Activated naive CD4-positive, alpha-beta T cell (primary cell): ENCODE measurements at places on chromosomes 13 and 19.

- DNase-seq: no peak
These were observed 48.6 kb downstream of the PEPD start for GRCh38 chr19:33472691-33473652.

GRCh38 chr13:59793107-59793506 lies 370.6 kb downstream of the DIAPH3 start:
- DNase-seq: no peak

- no peak for DNase-seq
These were observed 7.9 kb downstream of the SPATA13 start for GRCh38 chr13:24168392-24168750.

DNA sequence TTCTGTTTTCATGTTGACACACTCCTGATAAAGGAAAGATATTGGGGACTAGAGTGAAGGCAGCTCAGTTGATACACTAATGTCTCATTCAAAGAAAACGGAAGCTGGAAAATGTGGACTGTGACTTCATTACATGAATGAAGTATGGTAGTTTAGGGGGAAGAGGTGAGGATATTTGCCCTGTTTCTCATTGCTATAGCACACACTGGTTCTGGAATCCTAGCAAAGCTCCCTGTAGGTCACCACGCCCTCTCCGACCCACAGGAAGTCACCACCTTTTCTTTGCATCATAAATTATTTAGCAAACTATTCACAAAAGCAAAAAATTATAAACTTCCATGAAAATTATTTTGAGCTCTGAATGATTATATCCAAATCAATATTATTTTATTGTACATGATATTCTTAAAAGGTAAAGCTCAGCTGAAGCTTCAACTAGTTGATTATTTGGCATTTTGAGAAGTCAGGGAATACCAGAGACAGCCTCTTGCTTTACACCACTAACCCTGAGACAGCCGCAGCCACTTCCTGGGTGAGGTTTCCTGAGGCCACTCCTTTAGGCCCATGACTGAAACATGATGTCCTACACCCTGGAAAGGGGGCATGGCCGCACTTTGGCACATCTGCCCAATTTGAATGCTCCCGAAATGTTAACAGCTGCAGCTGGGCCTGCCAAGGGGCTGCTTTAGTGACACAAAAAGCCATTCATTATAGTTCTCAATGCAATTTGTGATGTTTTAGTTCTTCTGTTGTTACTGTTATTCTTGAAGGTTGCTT lies 50.0 kb upstream of the WDFY2 start:
- no peak for DNase-seq

GRCh38 chr19:40831502-40832430 lies 18.5 kb downstream of the CYP2A6 start:
- no peak for DNase-seq

- DNase-seq: no peak
These were observed 666.6 kb downstream of the SLITRK1 start for GRCh38 chr13:83215627-83216026.

DNA sequence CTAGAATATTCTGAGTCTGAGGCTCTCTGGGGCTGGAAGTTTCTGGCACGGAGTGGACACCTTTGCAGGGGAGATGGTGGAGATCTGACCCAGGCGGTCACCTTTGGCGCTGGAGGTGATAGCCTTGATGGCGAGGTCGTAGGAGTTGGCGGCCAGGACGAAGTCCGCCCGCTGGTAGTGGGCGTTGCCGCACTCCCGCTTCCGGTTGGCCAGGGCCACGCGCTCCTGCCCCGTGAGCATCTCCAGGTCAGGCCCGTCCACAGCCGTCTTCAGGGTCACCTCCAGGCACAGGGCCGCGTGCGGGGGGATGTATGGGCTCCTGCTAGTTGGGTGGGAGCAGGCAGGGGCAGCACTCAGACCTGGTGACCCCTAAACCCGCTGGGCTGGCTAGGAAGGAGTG lies 5.3 kb downstream of the FKBP8 start:
- DNase-seq: no peak

DNA sequence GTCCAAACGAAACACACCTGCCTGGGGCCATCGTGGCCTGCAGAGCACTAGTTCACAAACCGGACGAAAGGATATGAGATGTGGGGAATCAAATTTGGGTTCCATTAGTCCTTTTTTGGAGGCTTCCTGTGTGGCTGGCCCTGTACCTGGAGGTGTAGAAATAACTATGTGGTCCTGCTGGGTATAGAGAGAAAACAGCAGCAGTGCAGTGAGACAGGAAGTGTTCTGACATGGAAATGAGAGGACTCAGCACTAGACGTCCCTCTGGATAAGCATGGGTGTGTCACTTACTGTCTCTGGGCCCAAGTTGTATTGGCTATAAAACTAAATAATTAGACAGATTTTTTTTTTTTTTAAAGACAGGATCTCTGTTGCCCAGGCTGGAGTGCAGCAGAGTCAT lies 12.3 kb downstream of the KDELR1 start:
- DNase-seq: no peak

- DNase-seq: no peak
These were observed 14.4 kb downstream of the EPS15L1 start for GRCh38 chr19:16457195-16457953.

DNA sequence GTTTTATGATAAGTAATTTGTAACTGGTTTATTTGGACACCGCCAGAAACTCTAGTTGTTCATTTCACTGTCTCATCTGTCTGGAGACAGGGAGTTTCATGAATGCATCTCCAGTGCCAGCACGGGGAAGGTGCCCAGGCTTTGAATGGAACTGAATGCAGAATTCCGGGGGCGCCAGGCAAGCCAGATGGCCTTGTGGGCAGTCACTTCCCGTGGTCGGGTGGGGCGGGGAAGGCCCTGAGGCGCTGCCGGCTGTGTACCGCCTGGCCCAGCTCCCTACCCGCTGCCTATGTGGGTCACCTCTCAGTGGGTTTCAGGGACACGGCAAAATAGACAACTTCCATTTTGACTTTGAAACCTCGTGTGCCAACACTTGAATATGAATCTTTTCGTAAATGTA lies 28.8 kb upstream of the MCF2L start:
- DNase-seq: no peak

GRCh38 chr13:94233401-94233800 lies 246.1 kb downstream of the DCT start:
- DNase-seq: no peak

GRCh38 chr13:62038214-62038613 lies 622.6 kb upstream of the PCDH20 start:
- DNase-seq: no peak

DNA sequence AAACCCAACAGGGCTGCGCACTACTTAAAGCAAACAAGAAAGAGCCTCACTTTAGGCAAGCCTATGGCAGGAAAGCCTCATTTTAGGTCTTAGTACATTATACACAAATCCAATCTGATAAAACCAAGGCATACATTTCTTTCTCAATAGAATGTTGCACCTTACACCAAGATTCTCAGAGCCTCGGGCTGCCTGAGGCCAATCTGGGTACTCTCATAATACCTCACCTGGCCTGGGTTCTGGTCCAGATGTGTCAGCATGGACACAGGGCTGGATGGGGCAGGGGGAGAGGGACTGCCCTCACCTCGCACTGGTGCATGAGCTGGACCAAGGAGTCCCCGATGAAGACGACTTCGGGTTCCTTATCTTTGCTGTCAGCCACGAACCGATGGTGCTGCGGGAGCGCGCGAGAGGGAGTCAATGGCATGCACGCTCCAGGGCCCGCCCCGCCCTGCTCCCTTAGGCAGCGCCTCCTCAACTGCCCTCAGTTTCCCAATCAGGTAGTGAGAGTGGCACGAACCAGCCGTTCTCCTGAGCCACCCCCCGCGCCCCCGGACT lies at the start of gene PRR19:
Gene PRR19, plus strand, starts transcription at position 487 of the 558 bp plus-strand sequence. CDS start 7,453 bp downstream, outside the sequence.
- DNase-seq: no peak

GRCh38 chr13:48585456-48585840 lies 52.6 kb upstream of the RCBTB2 start:
- DNase-seq: no peak

GRCh38 chr13:77599351-77599750 lies 63.8 kb downstream of the SCEL start:
- no peak for DNase-seq

DNA sequence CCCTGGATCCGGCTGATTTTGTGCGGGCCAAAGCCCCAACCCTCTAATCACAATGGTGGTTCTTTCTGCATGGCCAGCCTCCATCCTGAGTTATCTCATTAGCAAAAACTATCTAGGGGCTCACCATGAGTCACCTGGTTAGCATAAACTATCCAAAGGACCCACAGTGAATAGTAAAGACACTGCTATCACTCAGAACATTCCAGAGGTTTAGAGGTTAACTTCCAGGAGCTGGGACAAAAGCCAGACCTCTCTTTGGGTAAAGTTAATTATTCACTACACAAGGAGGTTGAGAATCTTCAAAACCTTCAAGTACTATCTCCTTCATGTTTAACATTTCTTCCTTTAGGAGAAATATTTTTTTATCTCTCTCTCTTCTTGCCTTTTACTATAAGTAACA lies 18.8 kb upstream of the PPP5C start:
- no peak for DNase-seq

- no peak for DNase-seq
These were observed 144.3 kb upstream of the FRY start for GRCh38 chr13:31887286-31887685.

DNA sequence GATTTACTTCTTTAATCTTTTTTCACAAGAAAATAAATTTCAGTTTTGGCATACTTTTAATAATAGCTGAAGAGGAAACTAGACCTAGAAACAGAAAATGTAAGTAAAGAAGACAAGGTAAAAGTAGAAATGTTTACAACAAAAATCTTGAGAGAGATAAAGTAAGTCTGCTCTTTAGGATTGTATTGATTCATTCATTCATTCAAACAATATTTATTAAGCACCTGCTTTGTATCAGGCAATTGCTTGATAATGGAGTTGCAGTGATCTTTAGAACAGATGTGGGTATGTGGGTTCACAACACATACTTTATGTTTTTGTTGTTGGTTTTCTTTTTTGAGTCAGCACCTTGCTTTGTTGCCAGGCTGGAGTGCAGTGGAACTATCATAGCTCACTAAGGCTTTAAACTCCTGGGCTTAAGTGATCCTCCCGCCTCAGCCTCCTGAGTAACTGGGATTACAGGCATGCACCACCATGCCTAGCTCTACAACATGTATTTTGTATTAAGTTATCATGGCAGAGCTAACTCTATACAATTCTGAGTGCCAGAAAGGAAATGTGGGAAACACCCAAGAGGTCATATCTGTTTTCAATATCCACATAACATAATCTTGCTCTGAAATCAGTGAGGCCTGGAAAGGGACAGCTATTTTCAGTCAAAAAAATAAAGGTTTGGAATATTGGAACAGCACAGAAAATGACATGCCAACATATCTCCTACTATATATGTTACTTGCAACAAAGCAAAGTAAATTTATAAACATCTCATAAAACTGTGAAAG lies 8.8 kb upstream of the SPART start:
- DNase-seq: no peak

GRCh38 chr13:25352230-25352629 lies 19.5 kb upstream of the ATP8A2 start:
- no peak for DNase-seq

- no peak for DNase-seq
These were observed 2.4 kb upstream of the SLC7A10 start for GRCh38 chr19:33227870-33228599.

GRCh38 chr13:55577082-55577846 lies 1563.5 kb upstream of the PRR20A start:
- DNase-seq: no peak

- DNase-seq: no peak
These were observed 292.2 kb upstream of the SLC10A2 start for GRCh38 chr13:103358255-103358932.

- DNase-seq: no peak
These were observed 666 bp downstream of the POMP start for GRCh38 chr13:28659621-28659970.

DNA sequence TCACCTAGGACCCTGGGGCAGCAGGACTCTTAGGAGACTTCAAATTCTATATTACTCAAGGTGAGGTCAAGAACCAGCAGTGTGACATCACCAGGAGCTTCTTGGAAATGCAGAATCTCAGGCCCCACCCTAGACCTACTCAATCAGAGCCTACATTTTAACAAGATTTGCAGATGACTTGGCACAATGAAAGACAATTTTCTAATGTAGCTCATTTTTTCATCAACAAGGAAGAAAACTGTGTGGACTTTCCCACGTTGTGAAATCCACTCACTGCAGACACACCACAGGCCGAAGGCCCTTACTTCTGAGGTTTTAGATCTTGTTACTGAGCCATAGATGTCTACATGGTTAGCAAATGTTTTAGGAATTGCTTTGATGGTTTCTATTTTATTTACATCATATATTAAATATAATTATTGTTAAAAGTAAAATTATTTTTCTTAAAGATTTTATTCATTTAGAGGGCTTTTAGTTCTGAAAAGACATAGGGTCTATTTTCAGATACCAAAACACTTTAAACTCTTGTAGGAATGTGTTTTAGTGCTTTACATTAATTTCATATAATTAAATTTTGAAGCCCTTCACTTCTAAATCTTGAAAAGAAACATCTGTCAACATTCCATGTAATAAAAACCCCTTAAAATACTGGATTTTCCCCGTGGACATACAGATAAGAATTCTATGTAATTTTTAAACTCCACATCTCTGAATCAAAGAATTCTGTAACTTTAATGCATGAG lies 18.5 kb upstream of the STARD13 start:
- no peak for DNase-seq

DNA sequence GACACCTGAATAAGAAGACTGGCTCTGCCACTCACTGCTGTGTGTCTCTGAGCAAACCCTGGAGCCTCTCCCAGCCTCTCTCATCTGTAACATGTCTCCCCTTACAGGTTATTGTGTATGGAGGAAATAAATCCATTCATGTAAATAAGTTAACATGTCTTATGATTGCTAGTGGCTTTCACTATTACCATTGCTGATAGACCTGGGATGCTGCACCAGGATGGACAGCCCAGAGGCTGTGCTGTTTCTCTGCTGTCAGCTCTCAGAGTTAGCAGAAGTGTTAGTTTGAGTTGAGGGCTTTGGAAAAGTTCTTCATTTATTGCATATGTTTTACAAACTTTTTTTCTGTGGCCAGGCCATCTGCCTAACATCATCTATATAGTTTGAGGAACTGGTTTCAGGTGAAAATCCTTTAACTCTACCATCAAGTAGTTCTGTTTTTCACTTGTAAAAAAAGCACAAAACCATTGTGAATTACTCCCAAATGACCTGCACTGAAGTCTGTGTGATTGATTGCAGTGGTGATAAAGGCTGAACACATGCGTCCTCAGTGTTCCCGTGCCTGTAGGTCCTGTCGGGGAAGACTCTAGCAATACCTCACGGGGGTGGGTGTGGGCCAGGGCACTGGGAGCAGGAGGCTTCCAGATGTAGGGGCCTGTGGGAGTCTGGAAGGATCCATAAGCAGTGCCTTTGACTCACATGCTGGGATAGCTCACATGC lies 24.6 kb downstream of the MPHOSPH8 start:
- DNase-seq: no peak

- no peak for DNase-seq
These were observed 16.6 kb upstream of the ATP12A start for GRCh38 chr13:24663586-24663985.

DNA sequence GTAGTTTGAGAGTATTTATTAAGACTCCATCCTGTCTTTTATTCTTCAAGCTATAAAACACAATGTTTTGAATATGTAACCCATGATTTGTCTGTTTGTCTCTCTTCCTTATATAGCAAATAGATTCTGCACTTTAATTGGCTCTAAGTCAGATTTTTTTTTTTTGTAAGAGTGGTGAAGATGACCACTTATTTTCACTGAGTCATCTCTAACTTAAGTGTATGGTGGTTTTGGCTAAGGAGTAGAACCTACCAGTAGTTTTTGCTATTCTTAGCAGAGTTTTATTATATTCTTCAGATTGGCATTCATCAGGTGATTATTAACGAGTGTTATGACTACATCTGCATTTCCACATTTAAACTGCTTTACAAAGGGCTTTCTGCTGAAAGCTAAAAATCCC lies 194.7 kb downstream of the LMO7 start:
- DNase-seq: no peak
